ENCODE measurements at places on chromosomes 11 and 22.

DNA sequence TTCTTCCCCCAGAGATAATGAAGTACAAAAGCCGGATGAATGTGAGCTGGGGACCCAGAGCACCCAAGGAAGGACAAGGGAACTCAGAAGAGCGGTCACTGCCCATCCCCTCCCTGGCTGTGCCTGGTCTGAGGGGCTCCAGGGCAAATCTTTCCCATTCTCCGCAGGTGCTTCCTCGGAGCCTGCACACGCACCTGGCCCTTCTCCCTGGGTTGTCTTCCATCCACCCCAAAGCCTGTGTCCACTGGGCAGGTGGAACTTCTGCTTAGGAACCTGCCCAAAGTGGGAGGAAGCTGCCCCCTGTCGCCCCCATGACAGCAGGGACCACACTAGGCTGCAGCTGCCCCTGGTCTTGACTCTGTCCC lies 121.0 kb upstream of the FGF3 start:
- DNase-seq: no peak

- no peak for DNase-seq
Observed at GRCh38 chr11:69131121-69131566, 24.6 kb upstream of the SMIM38 start.

DNA sequence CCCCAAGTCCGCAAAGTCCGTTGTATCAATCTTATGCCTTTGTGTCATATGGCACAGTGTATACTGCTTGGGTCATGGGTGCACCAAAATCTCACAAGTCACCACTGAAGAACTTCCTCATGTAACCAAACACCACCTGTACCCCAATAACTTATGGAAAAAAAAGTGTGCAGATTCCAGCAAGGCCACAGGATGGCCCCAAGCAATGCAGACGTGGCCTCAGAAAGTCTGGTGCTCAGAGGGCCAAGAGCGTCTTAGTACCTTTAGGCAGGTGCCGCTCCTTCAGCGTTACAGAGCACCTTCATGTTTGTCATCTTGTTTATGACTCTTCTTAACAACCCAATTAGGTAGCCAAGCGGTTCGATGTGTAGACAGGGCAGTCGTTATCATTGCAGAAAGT lies 65.3 kb downstream of the PRDM11 start:
- DNase-seq: no peak

DNA sequence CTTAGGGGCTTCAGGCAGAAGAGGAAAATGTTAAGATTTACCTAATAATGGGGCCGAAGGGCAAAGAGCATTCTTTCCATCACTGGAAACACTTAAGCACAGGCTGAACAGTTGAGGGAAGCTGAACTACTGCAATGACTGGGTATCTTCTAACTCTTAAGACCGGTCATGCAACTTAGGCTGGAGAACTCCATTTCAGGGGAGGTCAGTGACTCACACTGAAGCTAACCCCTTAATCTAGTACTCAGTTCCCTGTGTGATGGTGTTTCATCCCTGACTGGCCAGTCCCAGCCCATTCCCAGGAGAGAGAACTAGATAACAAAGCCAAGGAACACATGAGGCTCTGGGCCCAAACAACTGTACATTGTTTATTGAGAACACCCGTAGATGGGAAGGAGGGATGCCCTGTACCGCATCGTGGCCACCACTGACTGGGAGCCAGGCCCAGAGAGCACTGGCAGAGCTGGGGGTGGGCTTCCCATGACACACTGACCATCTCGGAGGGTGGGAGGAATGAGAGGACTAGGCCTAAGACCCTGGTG lies 10.5 kb downstream of the RPL27A start:
- DNase-seq: no peak

DNA sequence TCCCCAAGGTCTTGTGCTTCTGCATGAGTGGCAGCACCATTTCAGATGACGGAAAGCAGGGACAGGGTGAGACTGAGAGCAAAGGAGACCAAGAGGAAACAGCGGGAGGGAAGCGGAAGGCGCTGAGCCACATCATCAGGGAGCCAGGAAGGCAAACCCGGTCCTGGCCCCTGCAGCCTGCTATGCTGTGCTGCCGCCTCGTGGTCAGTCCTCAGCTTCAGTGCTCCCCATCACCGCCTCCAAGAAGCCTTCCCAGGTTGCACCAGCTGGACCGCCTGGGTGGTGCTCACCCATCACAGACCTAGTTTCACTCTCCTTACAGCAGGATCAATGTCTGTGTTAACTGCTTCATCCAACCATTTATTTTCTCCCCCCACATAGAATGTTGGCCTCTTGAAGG lies 73.0 kb upstream of the PHF21B start:
- no peak for DNase-seq

GRCh38 chr11:62370743-62371440 lies 33.6 kb downstream of the ASRGL1 start:
- peak; percentile 62 for DNase-seq

DNA sequence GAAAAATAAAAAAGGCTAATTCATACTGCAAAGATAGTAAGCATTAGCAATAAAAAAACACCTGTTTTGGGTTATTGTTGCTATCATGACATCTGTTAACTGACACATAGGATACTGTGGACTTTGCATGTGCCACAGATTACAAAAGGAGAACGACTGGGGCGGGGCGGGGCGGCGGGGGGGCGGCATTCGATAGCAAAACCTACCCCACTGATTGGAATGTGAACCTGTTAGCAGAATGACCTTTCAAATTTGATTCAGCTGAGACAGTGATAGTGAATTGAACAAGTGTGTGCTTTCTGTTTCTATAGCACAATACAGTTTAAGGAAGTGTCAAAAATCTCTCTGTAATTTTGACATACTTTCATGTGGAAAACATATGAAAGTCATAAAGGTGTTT lies 14.9 kb downstream of the MMP20 start:
- no peak for DNase-seq

- DNase-seq: no peak
Observed at GRCh38 chr11:132586801-132587200, 945.5 kb downstream of the OPCML start.

DNA sequence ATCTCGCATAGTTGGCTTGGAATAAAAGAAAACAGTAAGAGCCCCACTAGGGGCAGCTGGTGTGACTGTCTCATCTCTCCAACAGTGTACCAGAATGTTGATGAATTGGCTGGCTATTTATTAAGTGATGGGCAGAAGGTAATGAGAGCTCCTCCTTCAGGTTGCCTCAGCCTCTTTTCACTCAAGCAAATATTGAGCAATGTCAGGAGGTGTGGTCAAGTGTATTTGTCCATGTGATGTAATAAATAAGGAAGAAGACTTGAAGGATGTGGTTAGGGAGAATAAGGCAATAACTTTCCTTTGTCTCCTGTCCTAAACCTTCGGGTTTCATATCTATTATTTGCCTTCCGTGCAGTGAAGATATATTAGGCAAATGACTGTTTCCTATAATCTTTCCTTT lies at the start of gene TCN1:
TSS of gene TCN1 (minus strand) at position 91 of the 400 bp plus-strand sequence. CDS start at position 74, 17 bp downstream.
- no peak for DNase-seq

DNA sequence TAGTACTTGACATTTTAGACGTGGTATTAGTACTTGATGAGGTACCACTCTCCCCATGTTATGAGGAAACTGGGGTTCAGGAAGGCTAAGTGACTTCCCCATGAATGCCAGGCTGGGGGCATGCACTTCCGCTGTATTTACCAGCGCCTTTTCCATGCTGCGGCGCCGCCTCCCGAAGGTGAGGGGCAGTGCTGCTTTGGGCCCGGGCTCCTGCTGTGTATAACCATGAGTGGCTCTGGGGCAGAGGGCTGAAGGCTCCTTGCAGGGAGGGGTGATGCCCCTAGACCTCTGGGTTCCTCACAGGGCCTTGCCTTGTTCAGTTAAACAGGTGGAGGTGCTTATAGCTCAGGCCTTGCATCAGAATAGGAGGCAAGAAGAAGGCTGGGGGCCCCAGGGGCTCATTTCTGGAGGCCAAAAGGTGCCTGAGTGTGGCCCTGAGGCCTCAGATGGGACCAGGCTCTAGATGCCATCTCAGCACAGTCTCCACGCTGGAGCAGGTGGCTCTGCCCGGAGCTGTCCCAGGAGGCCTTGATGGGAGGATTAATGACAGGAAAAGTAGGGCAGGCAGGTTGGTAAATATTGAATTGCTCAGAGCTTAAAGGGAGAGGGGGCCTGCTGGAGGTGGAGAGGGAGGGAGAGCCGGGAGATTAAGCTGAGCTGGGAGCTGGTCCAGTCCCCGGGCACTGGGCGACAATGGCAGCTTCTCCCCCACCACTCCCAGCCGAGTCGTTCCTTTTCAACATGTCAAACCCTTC lies 129.6 kb downstream of the CEP164 start:
- no peak for DNase-seq

- no peak for DNase-seq
Observed at GRCh38 chr11:17992916-17993315, 19.9 kb downstream of the SERGEF start.

- DNase-seq: no peak
Observed at GRCh38 chr22:29302681-29303465, 3.6 kb upstream of the GAS2L1 start.

- no peak for DNase-seq
Observed at GRCh38 chr11:35179466-35180135, 40.6 kb downstream of the CD44 start.

- DNase-seq: peak; percentile 40
Observed at GRCh38 chr11:20353829-20354434, 9.6 kb upstream of the HTATIP2 start.

GRCh38 chr11:59174664-59175033 lies 2.7 kb downstream of the DTX4 start:
- DNase-seq: no peak

DNA sequence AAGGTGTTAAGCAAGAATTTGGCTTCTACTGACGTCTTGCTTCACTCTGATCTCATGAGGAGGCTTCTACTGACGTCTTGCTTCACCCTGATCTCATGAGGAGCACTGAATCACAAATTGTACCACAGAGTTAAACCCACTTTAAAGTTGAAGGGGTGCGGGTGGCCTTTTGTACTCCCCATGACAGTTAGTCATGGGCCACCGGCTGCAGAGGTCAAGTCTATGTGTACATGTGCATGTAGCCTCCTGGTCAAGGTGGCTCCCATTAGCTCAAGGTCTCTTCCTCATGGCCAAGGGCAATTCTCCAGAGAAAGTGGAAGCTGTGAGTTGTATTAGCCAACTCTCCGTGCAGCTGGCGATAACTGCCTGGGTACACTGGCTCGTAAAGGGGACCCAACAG lies 23.1 kb upstream of the FZD4 start:
- DNase-seq: no peak

- no peak for DNase-seq
Observed at GRCh38 chr11:86314636-86315035, 12.6 kb downstream of the HIKESHI start.

DNA sequence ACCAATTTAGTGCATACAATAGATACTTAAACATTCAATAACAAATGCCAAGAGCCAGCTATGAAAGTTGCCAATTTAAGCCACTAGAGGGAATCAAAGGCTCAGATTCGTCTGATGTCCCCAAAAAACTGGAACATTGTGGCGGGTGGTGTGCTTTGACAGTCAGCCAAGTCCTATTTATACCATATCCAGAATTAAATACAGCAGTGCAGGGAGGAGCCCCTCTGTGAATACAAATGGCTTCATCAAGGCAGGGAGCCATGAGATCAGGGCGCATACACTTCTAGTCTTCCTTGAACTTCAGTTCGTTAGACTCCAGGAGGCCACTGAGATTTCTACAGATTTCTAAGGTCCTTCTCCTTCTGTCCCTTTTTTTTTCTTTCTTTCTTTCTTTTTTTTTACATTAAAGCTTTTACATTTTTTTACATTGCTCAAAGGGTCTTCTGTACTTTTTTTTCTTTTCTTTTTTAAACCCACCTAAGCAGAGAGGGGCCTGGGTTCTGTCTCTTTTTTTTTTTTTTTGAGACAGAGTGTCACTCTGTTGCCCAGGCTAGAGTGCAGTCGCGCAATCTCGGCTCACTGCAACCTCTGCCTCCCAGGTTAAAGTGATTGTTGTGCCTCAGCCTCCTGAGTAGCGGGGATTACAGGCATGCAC lies 41.5 kb upstream of the HSPA8 start:
- DNase-seq: peak; percentile 58

DNA sequence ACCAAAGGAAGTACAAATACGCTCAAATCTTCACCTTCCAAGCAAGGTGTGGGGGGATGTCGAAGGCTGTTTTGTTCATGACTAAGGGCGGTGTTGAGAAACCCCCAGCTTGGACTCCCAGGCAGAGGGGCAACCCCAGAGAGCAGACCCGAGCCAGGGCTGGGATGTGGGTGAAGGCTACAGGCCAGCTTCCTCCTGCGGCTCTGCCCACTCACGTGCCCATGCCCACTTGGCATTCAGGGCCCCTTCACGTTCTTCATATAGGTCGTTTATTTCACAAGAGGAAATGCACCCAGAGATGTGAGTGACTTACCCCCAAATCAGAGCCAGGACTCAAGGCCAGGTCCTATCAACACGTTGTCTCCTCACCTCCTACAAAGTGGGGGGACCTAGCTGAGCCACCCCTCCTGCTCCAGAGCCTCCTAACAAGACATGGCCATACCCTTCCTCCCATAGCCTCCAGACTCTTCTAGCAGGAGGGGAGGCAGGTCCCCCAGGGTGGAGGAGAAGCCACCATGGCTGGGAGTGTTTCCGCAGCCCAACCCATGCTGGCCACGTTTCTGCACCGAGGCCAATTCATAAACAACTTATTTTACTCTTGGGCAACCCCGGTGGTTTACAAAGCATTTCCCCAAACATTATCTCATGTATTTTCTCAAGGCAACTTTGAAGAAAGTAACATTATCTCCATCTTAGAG lies 22.0 kb downstream of the TMEM184B start:
- no peak for DNase-seq
